ENCODE measurements at places on chromosomes 3 and 15. TPM values are rescaled to one million over a fixed set of nuclear protein-coding genes. Genes with fewer than 3 reads are reported as not detected.
A peak's percentile ranks its signal among the peaks of the same experiment; 100 is the strongest.

Gene GOLGA8J
- total RNA-seq, result not detected

Gene TLR9
- total RNA-seq, result not detected

Gene MEX3B
- total RNA-seq, result 6.7 TPM

Gene SUSD5
- 2.9 TPM for total RNA-seq

Gene CCR3
- total RNA-seq, result not detected

Gene AGBL1
- total RNA-seq, result not detected

Gene TMPRSS7
- total RNA-seq, result not detected

Gene SNRPN
- 185 TPM for total RNA-seq

Gene GATA2
- total RNA-seq, result 2.2 TPM

Gene RBSN
- total RNA-seq, result 33.7 TPM

Gene GNAT1
- not detected for total RNA-seq

Gene NAALADL2
- total RNA-seq, result 19.2 TPM

Gene VILL
- total RNA-seq, result 2.3 TPM

Gene FEZF2
- not detected for total RNA-seq

Gene NOX5
- not detected for total RNA-seq

Gene STRIT1
- total RNA-seq, result not detected

DNA sequence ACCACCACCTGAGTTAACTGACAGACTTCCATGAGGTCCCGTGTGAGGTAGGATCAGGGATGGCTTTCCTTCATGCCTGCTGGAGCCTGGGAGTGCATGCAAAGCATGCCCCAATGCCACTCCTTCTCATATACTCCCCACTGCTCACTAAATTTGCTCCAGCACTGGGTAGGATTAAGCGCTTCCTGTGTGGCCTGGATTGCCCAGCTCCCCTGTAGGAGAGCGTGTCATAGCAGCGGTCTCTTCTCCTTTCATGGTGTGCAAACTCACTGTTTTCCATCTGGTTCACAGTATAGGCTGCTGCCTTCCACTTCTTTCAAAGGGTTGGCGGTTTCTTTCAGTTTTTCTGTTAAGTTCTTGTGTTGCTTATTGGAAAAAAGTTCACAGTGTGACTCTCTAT is 34.1 kb upstream of the ABI3BP start:
- DNase-seq, result no peak

GRCh38 chr3:64827431-64827830 is 139.6 kb upstream of the ADAMTS9 start:
- DNase-seq, result no peak

- no peak for DNase-seq
Observed at GRCh38 chr3:34203386-34203785, 405.0 kb downstream of the PDCD6IP start.

GRCh38 chr15:48060396-48060795 is 60.4 kb upstream of the SLC24A5 start:
- no peak for DNase-seq

DNA sequence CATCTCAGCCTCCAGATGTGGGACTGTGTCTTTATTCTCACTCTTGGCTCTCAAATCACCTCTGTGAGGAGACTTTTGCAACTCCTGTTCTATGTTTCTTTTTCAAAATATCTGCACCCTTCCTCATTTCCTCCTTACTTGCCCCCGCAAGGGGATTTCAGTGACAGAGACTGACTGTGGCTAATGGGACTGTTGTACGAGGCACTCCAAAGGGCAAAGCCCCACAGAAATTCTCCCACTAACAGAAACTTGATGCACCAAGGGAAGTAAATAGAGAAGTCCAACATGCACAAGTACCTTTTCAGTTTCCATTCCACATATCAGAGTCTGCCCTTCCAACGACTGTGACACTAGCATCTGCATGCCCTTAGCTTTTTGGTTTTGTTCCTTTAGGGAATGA is 69.7 kb downstream of the LRRK1 start:
- no peak for DNase-seq

DNA sequence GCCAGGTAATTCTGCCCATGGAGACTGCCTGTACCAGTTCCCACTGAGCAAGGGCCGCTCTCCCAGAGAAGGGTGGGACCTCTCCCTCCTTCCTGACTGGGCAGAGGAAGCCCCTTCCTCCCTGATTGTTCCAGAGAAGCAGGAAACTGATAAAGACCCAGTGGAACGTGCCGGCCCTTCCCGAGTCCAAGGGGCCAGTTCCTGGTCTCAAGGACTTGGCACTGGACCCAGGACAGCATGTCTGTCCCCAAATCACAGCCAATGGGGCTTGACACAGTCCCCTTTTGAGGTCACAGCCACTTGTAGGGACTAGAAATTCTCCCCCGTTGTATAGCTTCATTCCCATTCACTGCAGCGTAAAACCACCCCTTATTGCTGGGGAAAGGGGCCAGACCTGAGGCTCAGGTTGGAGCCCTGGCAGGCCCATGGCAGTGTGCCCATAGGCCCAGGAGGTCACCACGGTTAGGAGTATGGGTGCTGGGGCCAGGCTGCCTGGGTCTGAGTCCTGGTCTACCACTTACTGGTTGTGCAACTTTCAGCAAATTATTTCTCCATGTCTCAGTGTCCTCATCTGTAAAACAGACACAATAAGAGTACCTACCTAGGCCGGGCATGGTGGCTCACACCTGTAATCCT is 18.1 kb downstream of the CSRNP1 start:
- no peak for DNase-seq

- DNase-seq, result no peak
Observed at GRCh38 chr3:167785790-167786189, 50.3 kb downstream of the SERPINI1 start.

GRCh38 chr3:5227812-5228211 is 40.3 kb downstream of the EDEM1 start:
- DNase-seq, result peak; percentile 68

GRCh38 chr3:151146071-151146730 is 56.8 kb downstream of the GPR171 start:
- peak; percentile 69 for DNase-seq

GRCh38 chr3:185737020-185737419 is 87.8 kb downstream of the IGF2BP2 start:
- DNase-seq, result peak; percentile 85

DNA sequence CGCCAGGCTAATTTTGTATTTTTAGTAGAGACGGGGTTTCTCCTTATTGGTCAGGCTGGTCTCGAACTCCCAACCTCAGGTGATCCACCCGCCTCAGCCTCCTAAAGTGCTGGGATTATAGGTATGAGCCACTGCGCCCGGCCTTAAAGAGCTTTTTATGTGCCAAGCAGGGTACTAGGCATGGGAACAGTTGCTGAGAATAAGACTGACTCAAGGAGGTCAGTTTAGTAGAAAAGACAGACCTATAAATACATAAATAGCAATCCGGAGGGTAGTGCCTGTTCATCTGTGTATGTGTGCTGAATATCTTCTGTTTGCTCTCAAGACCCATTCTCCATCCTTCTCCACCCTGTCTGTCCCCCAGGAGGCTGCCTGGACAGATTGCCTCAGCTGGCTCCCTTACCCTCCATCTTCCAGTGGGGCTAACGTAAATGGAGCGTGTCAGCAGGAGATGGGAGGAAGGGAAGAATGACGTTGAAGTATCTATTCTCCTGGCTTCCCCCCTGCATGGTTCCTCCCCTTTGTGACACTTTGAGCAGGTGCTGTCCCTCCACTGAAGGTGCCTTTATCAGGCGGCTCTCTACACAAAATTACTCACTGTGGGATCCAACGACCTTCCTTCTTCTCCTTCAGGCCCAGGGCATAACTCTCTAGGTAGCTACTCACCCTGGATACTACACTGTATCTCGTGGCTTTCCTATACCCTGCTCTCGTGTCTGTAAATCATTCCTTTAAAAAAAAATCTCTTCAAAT is 31.1 kb downstream of the FBXO40 start:
- no peak for DNase-seq

DNA sequence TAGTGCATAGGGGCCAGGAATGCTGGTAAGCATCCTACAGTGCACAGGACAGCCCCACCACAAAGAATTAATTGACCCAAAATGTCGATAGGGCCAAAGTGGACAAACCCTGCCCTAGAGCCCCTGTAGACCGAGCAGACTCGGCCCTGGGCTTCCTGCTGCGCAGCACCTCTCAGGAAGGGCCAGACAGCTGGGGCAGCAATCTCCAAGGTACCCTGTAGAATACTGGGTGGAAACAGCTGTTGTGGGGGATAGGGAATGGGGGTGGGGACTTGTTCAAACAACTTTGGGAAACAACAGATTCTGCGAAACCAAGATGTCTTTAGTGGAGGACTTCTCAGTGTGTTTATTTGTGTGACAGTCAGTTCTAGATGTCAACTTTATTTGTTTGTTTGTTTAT is 67.1 kb downstream of the MRPL46 start:
- DNase-seq, result no peak

DNA sequence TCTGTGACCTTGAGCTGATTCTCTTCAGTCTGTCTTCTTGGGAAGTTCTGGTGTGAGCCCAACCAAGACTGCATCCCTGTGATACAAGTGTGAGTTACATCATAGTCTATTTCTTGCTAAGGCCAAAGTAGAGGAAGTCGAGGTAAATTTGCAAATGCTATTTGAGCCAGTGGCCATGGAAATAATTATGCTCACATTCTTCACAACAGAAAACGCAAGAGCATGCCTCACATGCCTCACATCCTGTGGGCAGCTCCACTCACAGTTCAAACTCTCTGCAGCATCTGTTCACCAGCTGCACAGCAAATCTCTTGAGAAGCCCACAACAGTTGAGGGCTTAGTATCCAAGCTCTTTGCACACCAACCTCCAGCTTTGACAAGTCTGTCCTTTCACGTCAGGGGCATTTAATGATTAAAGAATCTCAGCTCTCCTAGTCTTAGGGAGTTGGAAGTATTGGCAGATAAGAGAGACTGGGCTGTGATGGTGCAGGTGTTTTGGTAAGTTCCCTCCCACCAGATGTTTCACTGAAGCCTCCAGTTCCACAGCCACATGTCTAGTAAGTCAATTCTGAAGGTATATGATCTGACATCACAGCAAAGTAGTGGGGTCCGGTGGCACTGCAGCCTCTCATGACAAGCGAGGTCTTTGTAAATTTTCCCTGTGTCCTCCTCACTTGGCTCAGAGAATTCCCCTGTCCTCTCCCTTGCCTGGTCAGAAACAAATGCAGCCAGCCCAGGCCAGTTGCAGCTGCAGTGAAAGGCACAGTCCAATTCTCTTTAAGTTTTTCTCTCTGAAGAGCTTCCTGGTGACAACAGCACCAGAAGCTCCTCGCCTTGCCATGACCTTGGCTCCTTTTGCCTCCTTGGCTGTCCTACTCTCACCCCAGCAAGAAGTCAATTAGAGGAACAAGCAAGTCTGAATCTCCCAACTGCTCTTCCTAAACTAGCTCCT is 166.1 kb downstream of the SSR3 start:
- DNase-seq, result peak; percentile 84

- no peak for DNase-seq
Observed at GRCh38 chr3:179495483-179495882, 44.2 kb upstream of the GNB4 start.

GRCh38 chr15:31228011-31228484 is 98.6 kb upstream of the KLF13 start:
- DNase-seq, result no peak

DNA sequence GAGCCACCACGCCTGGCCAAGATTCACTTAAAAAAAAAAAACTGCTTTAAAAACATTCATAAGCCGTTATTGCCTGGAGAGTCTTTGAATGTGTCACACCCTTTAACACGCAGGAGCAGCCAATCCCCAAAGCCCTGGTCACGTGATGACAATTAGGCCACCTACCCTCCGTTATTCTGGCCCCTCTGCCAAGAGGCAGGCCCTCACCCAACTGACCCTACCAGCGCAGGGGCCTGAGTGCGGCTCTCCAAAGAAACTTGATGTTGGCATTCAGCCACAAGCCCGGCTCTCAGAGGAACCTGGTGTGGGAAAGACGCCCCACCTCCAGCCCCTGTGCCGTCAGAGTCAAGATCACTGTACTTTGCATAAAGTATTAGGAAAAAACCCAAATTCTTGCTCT is 11.6 kb upstream of the MUC4 start:
- no peak for DNase-seq

DNA sequence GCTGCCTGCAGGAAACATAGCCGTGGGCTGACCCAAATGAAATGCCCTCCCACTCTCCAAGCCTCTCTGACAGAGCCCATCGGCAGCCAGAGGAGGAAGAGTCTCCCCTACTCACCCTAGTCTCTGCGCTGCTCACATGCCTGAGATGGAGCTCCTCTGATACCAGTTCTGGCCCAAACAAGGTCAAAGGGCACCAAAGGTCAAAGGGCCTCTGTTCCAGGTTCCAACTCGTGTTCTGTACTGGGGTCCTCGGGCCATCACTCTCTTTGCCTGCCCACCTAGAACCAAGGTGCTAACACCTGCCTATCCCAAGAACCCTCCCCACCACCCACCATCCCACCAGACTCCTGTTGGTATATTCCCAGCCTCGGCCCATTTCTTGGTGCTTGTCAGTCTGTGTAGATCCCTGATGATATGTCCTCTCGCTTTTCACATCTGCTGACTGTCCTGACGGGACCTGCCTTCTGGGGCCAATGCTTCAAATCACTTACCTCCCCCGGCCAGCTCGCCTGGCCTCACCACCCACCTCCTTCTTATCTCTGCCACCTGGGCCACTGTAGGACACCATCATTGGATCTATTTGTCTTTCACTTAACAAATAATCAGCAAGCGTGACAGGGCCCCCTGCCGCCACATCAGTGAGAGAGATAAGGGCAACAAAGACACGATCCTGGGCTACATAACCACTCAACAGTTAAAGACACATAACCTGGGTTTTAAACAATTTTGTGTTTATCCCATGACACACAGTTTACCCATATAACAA is 90.4 kb downstream of the SRGAP3 start:
- no peak for DNase-seq

DNA sequence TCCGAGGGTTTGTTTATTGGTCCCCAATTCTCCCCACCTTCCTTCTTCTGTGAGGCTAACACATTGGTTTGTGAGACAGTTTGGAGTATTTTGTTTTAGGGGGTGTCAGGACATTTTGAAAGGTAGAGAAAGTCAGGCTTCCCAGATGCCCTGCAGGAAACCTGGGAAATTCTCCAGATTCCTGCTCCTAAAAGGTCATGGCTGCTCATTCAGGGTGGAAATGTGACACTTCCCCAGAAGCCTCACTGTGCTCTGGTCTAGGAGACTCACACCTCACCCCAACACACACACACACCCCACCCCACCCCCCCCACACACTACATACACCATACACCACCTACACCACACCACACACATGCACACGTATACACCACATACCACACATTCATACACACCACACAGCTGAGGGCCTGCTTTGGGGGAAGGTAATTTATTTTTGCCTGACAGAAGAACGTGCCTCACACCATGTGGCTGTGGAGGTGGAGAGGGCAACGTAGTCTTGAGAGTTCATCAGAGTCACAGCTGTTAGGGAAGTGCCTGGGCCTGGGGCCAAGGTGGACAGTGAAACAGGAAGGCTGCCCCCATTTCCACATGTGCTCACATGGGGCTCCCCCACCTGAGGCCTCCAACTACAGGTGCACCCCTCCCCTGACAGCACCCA is 40.4 kb upstream of the LIMD1 start:
- peak; percentile 88 for DNase-seq

DNA sequence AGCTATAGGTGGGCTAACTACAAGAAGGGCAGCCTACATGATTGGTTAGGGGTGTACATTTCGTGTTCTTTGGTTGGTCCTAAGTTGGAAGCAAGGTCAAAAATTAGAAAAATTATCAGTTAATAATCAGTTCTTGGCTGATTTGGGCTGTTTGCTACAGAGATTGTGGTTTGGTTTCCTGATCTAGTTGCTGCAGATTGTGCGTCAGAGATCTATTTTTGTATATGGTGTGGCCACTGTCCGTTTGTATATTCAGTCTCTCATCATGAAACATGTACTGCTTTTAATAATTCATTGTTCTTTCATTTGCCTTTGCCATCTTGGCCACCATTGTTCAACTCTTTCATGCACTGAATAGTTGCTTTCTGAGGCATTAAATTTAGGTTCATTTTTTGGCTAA is 80.9 kb downstream of the LRRC3B start:
- DNase-seq, result no peak

Measured in IMR-90 (cell line).